ENCODE measurements at places on chromosomes 13 and 19.

DNA sequence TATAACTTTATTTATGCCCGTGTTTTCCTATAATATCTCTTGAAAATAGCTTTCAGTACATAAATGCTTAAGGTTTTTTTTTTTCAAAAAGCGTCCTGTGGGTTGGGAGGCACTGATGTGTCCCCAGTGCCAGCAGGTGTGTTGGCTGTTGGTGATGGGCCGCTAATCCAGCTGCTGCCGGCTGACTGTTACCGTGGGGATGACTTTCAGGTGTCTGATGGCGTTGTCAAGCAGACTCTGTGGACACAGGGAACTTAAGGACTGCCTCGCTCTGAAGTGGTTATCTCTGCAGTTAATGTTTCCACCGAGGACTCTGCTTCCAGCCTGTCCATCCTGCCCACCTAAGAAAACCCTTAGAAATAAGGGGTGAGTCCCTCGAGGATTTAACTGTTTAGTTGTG is 94.5 kb downstream of the ANKRD10 start:
- DNase-seq = no peak

GRCh38 chr19:39190768-39191167 is 6.0 kb upstream of the NCCRP1 start:
- no peak for DNase-seq

- DNase-seq = no peak
These were observed 170.4 kb upstream of the UBL3 start for GRCh38 chr13:30020726-30021312.

DNA sequence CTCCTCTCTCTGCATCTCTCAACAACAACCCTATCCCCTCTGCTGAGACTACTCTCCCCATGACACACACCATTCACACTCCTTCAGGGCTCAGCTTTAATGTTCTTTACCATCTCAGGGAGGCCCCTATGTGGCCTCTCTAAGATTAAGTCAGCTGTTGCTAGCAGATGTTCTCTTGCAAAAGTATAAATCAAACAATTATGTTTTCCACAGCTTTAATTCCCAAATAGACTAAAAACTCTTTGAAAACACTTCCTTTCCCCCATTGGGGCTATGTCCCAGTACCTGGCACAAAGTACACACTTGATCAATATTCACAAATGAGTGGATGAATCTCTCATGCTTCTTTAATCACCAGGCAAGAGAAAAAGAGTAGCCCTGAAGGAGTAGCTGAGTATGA is 5.1 kb downstream of the PEG3 start:
- no peak for DNase-seq

- no peak for DNase-seq
These were observed 414.8 kb downstream of the GPC5 start for GRCh38 chr13:91813253-91813652.

GRCh38 chr19:35088131-35088913 is 27.3 kb upstream of the FXYD3 start:
- no peak for DNase-seq

DNA sequence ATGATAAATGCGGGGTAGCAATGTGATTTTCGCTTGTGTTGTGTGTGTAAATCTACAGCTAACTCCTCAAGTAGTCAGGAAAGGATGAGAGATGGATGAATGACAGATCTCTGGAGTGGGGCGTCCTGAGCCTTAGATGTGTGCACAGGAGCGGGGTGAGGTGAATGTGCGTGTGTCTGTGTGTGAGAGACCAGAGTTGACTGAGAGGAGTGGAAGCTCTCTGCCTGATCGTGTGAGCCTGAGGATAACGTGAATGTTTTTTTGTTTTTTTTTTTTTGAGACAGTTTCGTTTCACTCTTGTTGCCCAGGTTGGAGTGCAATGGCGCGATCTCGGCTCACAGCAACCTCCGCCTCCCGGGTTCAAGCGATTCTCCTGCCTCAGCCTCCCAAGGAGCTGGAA is 805 bp downstream of the ZNF461 start:
- no peak for DNase-seq

DNA sequence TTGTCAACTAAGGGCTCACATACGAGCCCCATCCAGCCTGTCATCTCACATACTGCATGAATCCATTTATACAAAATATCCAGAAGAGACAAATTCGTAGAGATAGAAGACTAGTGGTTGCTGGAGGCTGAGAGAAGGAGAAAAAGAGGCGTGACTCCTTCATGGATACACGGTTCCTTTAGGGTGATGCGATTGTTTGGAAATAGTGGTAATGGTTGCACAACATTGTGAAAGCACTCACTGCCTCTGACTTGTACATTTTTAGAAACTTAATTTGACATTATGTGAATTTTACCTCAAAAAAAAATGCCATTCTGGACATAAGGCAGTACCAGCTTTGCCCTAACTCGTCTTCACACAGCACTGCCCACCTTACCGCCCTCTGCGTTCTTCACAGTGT is 27.3 kb downstream of the IGFL1 start:
- no peak for DNase-seq

GRCh38 chr13:57996717-57997116 is 365.2 kb downstream of the PCDH17 start:
- DNase-seq = no peak

DNA sequence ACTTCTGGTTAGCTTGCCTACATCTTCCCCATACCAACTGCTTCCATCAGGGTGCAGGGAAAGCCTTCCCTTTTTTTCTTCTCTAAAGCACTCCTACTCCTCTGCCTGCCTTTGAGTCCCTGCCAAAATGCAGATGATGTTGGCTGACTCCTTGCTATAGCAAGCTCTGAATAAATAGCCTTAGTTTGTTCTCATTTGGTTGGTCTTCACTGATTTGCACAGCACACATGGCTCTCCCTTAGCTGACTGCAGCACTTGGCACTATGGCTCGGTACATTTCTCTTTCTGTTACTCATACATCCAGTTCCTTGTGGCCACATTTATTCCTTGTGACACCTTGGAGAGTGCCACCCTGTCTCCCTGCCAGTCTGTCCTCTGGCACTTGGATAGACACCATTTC is 249.8 kb downstream of the DCLK1 start:
- DNase-seq = no peak

GRCh38 chr19:1084024-1084868 is 10.9 kb downstream of the POLR2E start:
- no peak for DNase-seq

DNA sequence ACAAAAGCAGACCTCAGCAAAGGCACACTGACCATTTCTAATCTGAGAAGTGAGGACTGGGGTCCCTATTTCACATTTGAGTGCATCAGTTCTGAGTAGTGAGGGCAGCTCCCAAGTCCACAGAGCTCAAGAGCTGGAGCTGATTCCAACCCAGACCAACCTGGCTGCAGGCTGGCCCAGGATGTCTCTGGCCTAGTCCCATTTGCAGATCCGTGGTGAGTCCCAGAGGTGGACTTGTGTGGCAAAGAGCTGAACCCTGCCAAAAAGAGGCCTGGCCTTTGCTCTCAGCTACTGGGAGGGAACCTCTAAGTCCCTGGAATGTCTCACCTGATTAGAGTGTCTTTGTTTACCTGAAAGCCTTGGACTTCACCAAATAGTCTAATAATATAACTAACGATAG is 14.6 kb downstream of the SIGLEC7 start:
- no peak for DNase-seq

GRCh38 chr19:11797491-11797890 is 832 bp upstream of the ZNF491 start:
- peak; percentile 88 for DNase-seq

DNA sequence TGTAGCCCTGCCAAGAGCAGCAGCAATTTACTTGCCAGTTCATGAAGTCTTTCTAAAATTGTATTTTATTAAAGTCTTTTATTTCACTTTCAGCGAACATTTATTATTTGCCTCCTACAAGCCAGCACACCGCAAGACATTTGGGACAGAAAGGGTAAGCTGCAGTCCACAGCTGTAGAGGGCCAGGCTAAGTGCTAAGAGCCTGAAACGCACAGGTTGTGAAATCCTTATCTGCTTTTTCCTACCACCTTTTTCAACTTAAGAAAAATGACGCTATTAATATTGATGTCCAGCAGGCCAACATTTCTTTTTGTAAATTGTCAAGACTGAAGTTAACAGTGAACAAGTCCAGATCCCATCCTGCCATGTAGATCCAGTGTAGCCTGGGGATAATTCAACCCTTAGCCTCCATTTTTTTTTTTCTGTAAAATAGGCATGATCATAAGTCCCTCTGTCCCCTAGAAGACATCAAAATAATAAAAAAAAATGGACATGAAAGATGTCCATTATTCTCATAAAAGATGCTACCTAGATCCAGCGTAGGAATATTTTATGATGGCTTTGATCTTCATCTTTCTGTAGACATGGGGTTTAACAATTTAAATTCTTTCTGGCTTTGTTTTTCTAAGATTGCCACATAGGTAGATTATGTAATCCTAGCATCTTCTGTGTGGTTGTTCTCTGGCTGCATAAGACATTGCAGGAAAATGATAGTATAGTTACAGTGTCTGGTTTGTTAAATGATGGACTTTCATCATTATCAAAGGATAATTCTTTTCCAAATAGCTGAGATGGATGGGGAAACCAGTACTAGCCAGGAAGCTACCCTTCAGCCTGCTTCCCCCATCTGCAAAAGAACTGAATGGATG is 128.4 kb downstream of the SHISA2 start:
- no peak for DNase-seq

GRCh38 chr19:32709032-32709431 is 10.5 kb upstream of the TDRD12 start:
- no peak for DNase-seq

DNA sequence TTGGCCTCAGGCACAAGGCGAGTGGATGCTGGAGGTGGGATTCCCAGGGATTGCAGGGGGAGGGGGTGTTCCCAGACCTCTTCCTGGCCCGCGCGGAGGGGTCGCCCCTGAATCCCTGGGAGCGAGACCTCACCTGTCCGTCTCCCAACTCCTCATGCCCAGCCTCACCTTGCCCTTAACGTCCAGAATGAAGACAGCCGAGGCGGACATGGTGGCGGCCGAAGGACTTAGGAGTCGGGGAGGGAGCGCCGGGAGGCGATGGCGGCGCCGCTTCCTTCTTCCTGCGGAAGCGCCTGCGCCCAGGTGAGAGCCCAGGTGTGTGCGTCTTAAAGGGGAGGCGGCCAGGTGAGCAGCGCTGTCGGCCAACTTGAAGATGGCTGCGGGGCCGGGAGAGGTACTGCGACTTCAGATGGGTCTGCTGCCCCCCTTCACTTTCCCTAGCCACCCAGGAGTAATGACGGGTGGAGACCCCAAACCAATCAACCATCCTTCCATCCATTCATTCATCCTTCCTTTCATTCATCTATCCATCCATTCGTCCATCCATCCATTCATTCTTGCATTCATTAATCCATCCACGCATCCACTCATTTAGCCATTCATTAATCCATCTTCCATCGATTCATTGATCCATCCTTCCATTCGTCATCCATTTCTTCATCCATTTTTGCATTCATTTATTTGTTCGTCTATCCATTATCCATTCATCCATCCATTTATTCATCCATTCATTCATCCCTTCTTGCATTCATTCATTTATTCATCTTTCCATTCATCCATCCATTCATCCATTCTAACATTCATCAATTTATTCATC is at the start of gene AP1M2:
Gene AP1M2 (minus strand): TSS at position 291 of the 817 bp plus-strand sequence. CDS start 81 bp downstream, at position 210.
- DNase-seq = no peak

- no peak for DNase-seq
These were observed 72.1 kb downstream of the SLC7A1 start for GRCh38 chr13:29523199-29523961.

- no peak for DNase-seq
These were observed 15.5 kb downstream of the PGLS start for GRCh38 chr19:17526922-17527321.

GRCh38 chr13:77544758-77545338 is 9.3 kb downstream of the SCEL start:
- no peak for DNase-seq

GRCh38 chr13:113182046-113182445 is 23.6 kb downstream of the PROZ start:
- no peak for DNase-seq

DNA sequence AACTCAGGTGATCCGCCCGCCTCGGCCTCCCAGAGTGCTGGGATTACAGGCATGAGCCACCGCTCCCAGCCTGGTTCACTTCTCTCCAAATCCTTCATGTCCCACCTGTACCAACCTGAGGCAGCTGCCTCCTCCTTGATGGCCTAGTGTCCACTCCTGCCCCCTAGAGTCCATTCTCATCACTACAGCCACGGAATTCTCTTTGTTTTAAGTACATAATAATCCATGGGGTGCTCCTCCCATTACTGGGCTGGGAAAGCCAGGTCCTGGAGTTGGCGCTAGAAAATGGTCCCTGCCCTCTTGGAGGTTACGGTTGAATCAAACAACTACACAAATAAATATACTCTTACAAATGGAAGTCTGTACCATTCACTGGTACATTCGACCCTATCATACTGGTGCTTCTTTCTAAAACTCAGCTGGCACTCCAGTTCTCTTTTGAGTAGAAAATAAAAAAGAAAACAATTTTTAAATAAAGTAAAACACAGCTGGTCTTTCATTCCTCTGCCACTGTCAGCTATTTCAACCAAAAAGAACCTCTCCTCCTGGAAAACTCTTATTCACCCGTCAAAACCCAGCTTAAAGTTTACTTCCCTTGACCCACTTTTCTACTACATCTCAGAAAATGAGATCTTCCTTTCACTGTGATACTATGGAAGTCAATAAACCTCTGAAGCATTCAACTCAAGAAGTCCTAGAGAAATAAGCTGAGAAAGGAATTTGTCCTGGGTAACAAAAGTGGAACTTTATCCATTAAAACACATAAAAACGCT is 22.4 kb upstream of the ARHGEF18 start:
- no peak for DNase-seq

GRCh38 chr19:49840736-49841249 is 10.2 kb upstream of the PTOV1 start:
- DNase-seq = no peak

DNA sequence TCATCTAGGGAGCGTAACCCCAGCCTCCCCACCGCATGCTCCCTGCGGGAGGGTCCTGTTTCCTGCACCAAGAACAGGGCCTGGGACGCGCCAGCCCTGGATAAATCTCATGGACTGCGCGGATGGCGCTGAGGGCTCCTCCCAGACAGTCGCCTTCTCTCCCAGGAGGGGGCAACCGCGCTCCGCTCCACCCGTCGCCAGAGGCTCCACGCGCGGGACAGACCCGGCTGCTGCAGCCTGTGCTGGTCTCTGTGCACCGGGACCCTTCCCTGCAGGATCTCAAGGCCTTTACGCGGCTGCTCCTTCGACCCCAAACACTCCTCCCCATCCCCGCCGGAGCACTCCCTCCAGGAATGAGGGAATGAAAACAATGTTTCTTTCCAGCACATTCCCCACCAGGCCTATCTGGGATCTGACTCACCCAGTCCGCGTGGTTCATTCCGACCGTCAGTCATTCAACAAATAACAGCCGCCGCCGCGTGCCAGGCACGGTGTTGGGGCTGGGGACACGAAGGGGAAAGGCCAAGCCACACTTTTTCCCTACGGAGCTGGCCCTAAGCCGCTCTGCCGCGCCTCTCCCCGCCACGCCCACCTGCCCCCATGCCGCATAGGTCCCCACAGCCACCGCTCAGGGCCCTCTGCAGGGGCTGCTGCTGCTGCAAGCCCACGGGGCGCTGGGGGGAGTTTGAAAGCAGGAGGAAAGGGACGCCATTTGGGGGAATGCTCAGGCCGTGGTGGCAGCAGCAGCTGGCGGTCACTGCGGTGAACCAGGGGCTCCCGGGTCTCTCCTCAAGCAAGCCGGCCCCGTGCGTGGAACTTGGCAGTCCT is 6.0 kb downstream of the PNMA8B start:
- no peak for DNase-seq
